ENCODE measurements at places on chromosomes 1 and 21.

- no peaks in the 10 kb centered on the region for H3K4me1 ChIP-seq
- no peak overlapping the region for H3K27ac ChIP-seq
- H3K36me3 ChIP-seq = no peaks in the 10 kb centered on the region
- no peaks in the 10 kb centered on the region for H3K27me3 ChIP-seq
Measured at GRCh38 chr1:83418558-83418957, 580.4 kb downstream of the TTLL7 start.

GRCh38 chr21:46146856-46147255, 8.5 kb downstream of the FTCD start:
- peaks cover 6% of the 10 kb centered on the region for H3K27me3 ChIP-seq
- peaks cover 8% of the 10 kb centered on the region for H3K4me1 ChIP-seq
- no peak overlapping the region for H3K27ac ChIP-seq
- no peak for DNase-seq
- H3K36me3 ChIP-seq = no peaks in the 10 kb centered on the region

DNA sequence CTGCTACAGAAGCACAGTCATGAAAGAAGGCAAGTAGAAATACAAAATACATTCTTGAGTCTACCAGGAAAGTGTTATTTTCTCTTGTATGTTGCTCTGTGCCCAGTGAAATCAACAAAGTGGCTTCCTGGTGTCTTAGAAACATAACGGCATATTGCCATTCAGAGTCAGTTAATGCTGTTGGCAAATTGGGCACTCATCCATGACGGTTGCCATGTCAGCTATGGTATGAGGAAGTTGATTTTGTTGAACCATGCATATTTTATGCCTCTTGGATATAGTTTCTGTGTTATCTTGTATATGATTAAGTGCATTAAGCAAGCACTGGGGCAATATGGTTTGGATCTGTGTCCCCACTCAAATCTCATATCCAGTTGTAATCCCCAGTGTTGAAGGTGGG, 153.1 kb upstream of the CXADR start:
- no peak for DNase-seq
- H3K4me1 ChIP-seq = no peaks in the 10 kb centered on the region
- H3K27ac ChIP-seq = no peak overlapping the region

GRCh38 chr1:99565606-99566289, 80.2 kb upstream of the PALMD start:
- H3K4me1 ChIP-seq = peaks cover 27% of the 10 kb centered on the region
- H3K27ac ChIP-seq = no peak overlapping the region
- no peak overlapping the region for H3K4me3 ChIP-seq
- H3K27me3 ChIP-seq = peaks cover 3% of the 10 kb centered on the region

DNA sequence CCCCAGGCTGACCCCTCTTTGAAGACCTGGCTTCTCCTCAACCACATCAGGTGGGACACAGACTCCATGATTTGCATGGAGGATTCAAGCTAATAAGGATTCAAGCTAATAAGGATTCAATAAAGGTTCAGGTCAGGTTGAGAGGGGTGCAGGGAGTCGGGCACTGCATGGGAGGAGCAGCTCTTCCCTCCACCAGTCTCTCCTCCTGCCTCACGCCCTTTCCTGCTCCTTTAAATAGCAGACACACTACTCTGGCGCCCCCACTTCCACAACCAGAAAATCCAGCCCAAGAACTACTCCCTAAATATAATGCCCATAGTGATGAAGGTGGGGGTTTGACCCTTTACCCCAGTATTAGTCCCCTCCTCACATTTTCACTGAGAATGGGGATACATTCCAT, 7.1 kb downstream of the MEX3A start:
- no peak overlapping the region for H3K4me3 ChIP-seq

DNA sequence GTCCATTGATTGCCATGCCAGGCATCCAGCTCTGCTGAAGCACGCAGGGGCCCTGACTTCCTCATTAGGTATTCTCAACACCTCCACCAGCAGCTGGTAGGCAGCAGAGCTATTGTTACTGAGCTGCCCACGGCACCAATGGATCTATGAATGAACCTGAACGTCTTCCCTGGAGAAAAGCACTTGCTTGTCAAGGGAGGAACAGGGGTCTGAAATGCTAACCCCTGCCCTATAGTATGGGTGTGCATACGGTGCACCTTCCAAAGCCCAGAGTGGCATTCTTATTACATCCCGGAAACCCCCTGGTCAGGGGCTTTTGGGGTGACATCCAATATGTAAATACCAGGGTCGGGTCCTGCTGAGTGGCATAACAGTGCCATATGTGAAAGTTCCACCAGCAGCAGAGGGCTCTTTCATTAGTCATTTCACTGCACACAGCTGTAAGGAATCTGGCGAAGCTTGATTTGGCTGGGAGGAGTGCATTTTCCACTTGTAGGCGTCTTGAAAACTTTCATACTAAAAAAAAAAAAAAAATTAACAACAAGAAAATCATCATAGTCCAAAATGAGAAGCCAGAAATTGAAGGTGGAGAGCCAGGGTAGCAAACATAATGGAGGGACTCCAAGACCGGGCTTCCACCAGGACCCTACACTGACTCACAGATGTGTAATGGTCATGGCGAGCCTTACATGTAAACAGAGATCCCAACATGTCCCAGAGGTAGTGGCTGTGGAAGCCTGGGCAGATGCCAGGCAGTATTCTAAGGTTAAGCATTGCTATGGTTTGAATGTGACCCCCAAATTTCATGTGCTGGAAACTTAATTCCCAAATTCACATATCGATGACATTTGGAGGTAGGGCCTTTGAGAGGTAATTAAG, 58.8 kb upstream of the PRDX6 start:
- H3K36me3 ChIP-seq = peaks cover 18% of the 10 kb centered on the region
- H3K27ac ChIP-seq = no peak overlapping the region
- H3K4me3 ChIP-seq = no peak overlapping the region

GRCh38 chr1:224287714-224288113, 42.3 kb downstream of the NVL start:
- no peak for DNase-seq
- no peaks in the 10 kb centered on the region for H3K27me3 ChIP-seq
- H3K4me1 ChIP-seq = no peaks in the 10 kb centered on the region

GRCh38 chr1:201676641-201677040, 137.7 kb downstream of the NAV1 start:
- no peaks in the 10 kb centered on the region for H3K27me3 ChIP-seq
- peak overlapping the region; percentile 60 for H3K4me3 ChIP-seq

GRCh38 chr1:224784265-224785039, 145.0 kb upstream of the DNAH14 start:
- peaks cover 2% of the 10 kb centered on the region for H3K27me3 ChIP-seq
- no peak overlapping the region for H3K27ac ChIP-seq
- H3K4me3 ChIP-seq = peak overlapping the region; percentile 38
- peak; percentile 30 for DNase-seq
- peaks cover 32% of the 10 kb centered on the region for H3K4me1 ChIP-seq
- no peaks in the 10 kb centered on the region for H3K36me3 ChIP-seq

DNA sequence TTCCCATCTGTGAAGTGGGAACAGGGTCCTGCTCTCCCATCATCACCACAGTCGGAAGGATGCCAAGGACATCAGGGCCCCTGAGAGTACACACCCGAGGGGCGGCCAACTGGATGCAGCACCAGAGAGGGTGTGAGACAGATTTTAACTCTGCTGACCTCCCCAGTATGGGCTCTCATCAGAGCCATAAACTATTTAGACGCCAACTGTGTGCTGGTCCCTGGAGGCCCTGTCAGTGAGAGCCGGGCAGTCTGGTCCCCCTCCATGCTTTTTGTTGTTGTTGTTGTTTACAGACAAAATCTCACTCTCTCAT, 1.7 kb downstream of the FGR start:
- H3K27me3 ChIP-seq = peaks cover 19% of the 10 kb centered on the region
- peaks cover 11% of the 10 kb centered on the region for H3K4me1 ChIP-seq
- no peaks in the 10 kb centered on the region for H3K36me3 ChIP-seq
- H3K27ac ChIP-seq = no peak overlapping the region

- no peak overlapping the region for H3K4me3 ChIP-seq
- H3K4me1 ChIP-seq = no peaks in the 10 kb centered on the region
- H3K27ac ChIP-seq = no peak overlapping the region
- H3K36me3 ChIP-seq = no peaks in the 10 kb centered on the region
Measured at GRCh38 chr1:101119289-101119688, 93.7 kb upstream of the DPH5 start.

DNA sequence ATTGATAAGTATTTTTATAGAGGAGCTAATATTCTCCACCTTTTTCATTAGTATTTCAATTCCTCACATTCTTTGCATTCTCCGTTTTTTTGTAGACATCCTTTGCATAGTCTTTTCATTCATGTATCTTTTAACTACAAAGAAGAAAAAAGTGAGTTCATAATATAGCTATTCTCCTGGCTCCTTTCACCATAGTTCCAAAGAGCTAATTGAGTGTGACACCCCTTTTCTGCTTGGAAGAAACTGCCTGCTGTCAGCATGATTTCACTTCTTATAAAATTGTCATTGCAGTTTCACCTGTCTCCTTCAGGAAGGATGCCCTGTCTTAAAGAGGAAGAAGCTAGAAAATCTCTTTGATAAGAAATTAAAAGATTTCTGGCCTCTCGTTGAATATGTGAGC, 991.1 kb downstream of the KCNT2 start:
- H3K36me3 ChIP-seq = no peaks in the 10 kb centered on the region
- no peaks in the 10 kb centered on the region for H3K4me1 ChIP-seq
- no peaks in the 10 kb centered on the region for H3K27me3 ChIP-seq
- no peak overlapping the region for H3K4me3 ChIP-seq
- DNase-seq = no peak
- no peak overlapping the region for H3K27ac ChIP-seq

GRCh38 chr1:150909585-150910180, 16.5 kb upstream of the SETDB1 start:
- peaks cover 5% of the 10 kb centered on the region for H3K27me3 ChIP-seq
- peaks cover 9% of the 10 kb centered on the region for H3K4me1 ChIP-seq
- H3K36me3 ChIP-seq = 0 out of 2 replicates have a peak, but pooled peaks cover 4% of the 10 kb centered on the region
- H3K4me3 ChIP-seq = no peak overlapping the region

- no peaks in the 10 kb centered on the region for H3K36me3 ChIP-seq
- H3K4me3 ChIP-seq = no peak overlapping the region
- H3K4me1 ChIP-seq = peaks cover 17% of the 10 kb centered on the region
Measured at GRCh38 chr21:35831230-35831629, 229.1 kb downstream of the SETD4 start.

GRCh38 chr1:12316331-12316730, 86.5 kb downstream of the VPS13D start:
- peaks cover 26% of the 10 kb centered on the region for H3K36me3 ChIP-seq
- DNase-seq = no peak
- no peaks in the 10 kb centered on the region for H3K27me3 ChIP-seq
- H3K4me3 ChIP-seq = no peak overlapping the region
- H3K27ac ChIP-seq = 0 out of 2 replicates have a peak overlapping the region, but pooled peaks have one; percentile 13
- H3K4me1 ChIP-seq = peaks cover 6% of the 10 kb centered on the region

GRCh38 chr1:100882698-100883097, 11.9 kb downstream of the EXTL2 start:
- H3K27me3 ChIP-seq = no peaks in the 10 kb centered on the region
- H3K36me3 ChIP-seq = no peaks in the 10 kb centered on the region
- DNase-seq = no peak
- H3K4me1 ChIP-seq = peaks cover 21% of the 10 kb centered on the region
- no peak overlapping the region for H3K4me3 ChIP-seq

- DNase-seq = no peak
- peaks cover 3% of the 10 kb centered on the region for H3K36me3 ChIP-seq
- no peak overlapping the region for H3K27ac ChIP-seq
- peaks cover 4% of the 10 kb centered on the region for H3K27me3 ChIP-seq
- no peaks in the 10 kb centered on the region for H3K4me1 ChIP-seq
Measured at GRCh38 chr1:152801333-152801732, 4.8 kb downstream of the LCE1D start.

DNA sequence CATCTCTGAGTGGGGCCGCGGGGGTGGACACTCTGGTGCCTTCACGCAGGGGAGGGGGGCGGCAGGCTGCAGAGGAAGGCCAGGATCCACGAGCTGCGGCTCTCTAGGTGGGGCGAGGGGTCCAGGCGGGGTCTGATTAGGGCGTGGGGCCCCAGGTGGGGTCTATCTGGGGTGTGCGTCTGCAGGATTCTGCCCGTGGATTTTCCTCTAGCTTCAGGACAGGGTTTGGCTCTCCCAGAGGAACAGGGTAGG, 6.3 kb downstream of the JMJD4 start:
- peak overlapping the region; percentile 36 for H3K27ac ChIP-seq
- peak overlapping the region; percentile 78 for H3K4me3 ChIP-seq
- DNase-seq = no peak
- peaks cover 23% of the 10 kb centered on the region for H3K4me1 ChIP-seq
- H3K27me3 ChIP-seq = peaks cover 13% of the 10 kb centered on the region
- peaks cover 7% of the 10 kb centered on the region for H3K36me3 ChIP-seq

GRCh38 chr1:204286831-204287421, 72.8 kb downstream of the PLEKHA6 start:
- H3K4me3 ChIP-seq = peak overlapping the region; percentile 70
- no peak for DNase-seq
- H3K27me3 ChIP-seq = peaks cover 18% of the 10 kb centered on the region
- 0 out of 2 replicates have a peak overlapping the region, but pooled peaks have one; percentile 6 for H3K27ac ChIP-seq
- no peaks in the 10 kb centered on the region for H3K36me3 ChIP-seq
- H3K4me1 ChIP-seq = peaks cover 31% of the 10 kb centered on the region

DNA sequence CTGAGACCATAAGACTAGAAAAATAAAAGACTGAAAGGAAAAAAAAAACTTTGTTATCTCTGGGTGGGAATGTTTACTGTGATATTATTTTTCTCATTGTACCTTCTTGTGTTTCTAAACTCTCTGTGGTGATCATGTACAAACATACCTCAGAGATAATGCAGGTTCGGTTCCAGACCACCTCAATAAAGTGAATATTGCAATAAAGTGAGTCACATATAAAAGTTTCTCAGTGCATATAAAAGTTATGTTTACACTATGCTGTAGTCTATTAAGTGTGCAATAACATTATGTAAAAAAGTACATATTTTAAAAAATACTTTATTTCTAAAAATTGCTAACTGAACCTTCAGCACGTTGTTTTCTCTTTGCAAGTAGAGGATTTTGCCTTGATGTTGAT, 137.5 kb downstream of the CENPF start:
- H3K4me3 ChIP-seq = no peak overlapping the region
- peaks cover 3% of the 10 kb centered on the region for H3K27me3 ChIP-seq
- H3K4me1 ChIP-seq = peaks cover 27% of the 10 kb centered on the region

GRCh38 chr1:235138821-235139220, 10.2 kb upstream of the TOMM20 start:
- peaks cover 8% of the 10 kb centered on the region for H3K4me1 ChIP-seq
- H3K27ac ChIP-seq = no peak overlapping the region
- H3K4me3 ChIP-seq = no peak overlapping the region
- no peaks in the 10 kb centered on the region for H3K27me3 ChIP-seq

- H3K27ac ChIP-seq = peak overlapping the region; percentile 72
- peaks cover 66% of the 10 kb centered on the region for H3K4me1 ChIP-seq
- H3K27me3 ChIP-seq = peaks cover under 1% of the 10 kb centered on the region
- 0 out of 2 replicates have a peak overlapping the region, but pooled peaks have one; percentile 18 for H3K4me3 ChIP-seq
Measured at GRCh38 chr1:26375081-26375480, 2.5 kb upstream of the ZNF683 start.

DNA sequence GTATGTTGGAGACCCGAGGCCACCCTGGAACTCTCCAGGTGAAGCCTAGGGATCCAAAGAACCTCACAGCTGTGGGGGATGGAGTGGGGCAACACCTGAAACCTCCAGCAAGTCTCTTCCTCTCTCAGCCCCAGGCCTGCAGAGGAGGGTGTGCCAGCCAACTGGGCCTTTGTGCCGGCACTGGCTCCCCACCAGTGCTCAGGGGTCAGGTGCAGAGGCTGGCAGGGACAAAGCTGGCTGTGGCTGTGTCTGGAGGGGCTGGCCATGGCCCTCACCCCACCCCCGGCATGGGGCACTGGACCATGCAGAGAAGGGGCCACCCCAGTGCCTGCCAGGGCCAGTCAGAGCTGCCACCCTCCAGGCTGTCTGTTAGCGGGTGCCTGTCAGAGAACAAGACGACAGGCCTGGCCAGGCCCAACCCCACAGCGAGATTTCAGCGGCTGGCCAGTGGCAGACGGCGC, 3.9 kb downstream of the COL18A1 start:
- no peak overlapping the region for H3K4me3 ChIP-seq
- no peak for DNase-seq
- peaks cover 21% of the 10 kb centered on the region for H3K4me1 ChIP-seq
